ENCODE measurements at places on chromosomes 11 and 22.

GRCh38 chr11:232783-233565 lies 3.2 kb downstream of the SIRT3 start:
- DNase-seq = no peak

DNA sequence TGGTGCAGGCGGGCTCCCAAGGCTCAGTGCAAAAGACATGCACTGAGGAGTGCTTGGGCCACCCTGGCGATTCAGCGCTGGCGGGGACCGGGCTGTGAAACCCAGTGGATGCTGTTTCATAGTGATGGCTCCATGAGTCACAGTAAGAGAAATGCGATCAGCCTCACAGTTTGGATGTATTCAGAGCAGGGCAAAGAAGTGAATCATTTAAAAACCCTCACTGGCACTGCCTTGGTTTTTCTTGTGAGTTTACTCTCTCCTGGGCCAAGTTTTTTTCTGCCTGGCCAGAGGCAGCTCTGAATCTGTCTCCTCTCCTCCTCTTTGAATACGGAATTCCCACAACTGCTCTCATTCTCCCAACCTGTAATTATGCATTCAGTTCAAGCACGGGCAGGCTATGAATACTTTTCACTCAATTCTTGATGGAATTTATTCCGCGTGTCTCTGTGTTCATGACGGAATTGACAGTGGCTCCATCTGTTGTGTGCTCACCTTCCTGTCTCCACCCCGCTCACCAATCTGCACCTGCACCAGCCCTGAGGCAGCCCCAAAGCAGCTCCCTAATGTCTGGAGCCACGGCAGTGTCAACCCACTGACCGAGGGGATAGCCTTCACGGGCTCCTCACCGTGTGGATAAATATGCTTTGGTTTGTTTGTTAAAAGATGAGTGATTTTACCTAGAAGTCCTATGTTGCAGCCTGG lies 14.9 kb downstream of the ADAMTS8 start:
- DNase-seq = no peak

- DNase-seq = no peak
Observed at GRCh38 chr11:70799386-70799785, 401.1 kb downstream of the CTTN start.

- DNase-seq = peak; percentile 87
Observed at GRCh38 chr22:37457093-37457893, 28.9 kb downstream of the MFNG start.

GRCh38 chr11:64489831-64490441 lies 101.1 kb upstream of the SLC22A12 start:
- peak; percentile 93 for DNase-seq

GRCh38 chr11:57674251-57674650 lies 6.3 kb downstream of the ZDHHC5 start:
- no peak for DNase-seq

- no peak for DNase-seq
Observed at GRCh38 chr11:106098893-106099553, 21.6 kb downstream of the AASDHPPT start.

- no peak for DNase-seq
Observed at GRCh38 chr22:19476023-19476422, 3.0 kb downstream of the UFD1 start.

DNA sequence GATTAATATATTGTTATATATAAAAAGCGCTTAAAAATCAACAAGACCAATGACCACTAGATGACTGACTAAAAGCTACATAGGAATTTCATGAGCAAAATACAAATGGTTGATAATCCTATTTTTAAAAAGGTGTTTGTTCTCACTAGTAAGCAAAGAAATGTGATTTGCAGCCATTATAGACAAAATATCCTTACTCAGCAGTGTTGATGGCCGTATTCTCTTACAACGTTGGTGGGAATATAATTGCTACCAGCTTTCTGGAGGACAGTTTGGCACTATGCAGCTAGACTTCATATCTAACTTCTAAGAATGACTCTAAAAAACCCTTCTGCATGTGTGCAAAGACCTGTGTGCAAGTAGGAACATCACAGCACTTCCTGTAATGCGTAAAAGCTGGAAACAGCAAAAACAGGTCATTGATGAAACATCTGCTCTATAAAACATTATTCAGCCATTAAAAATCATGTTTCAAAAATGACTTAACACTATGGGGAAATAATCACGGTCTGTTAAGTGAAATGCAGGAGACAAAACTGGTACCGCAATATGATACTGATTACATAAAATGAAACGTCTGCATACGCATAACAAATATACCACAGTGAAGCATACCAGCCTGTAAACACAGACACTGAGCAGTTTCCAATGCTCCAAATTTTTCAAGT lies 70.1 kb upstream of the LINC01488 start:
- DNase-seq = no peak

GRCh38 chr11:10454878-10455631 lies at the start of gene AMPD3:
Gene AMPD3 (plus strand): TSS chr11:10455264. CDS start chr11:10461520, 6,256 bp downstream.
- DNase-seq = peak; percentile 65

- DNase-seq = no peak
Observed at GRCh38 chr11:1571760-1572196, 293 bp downstream of the DUSP8 start.

DNA sequence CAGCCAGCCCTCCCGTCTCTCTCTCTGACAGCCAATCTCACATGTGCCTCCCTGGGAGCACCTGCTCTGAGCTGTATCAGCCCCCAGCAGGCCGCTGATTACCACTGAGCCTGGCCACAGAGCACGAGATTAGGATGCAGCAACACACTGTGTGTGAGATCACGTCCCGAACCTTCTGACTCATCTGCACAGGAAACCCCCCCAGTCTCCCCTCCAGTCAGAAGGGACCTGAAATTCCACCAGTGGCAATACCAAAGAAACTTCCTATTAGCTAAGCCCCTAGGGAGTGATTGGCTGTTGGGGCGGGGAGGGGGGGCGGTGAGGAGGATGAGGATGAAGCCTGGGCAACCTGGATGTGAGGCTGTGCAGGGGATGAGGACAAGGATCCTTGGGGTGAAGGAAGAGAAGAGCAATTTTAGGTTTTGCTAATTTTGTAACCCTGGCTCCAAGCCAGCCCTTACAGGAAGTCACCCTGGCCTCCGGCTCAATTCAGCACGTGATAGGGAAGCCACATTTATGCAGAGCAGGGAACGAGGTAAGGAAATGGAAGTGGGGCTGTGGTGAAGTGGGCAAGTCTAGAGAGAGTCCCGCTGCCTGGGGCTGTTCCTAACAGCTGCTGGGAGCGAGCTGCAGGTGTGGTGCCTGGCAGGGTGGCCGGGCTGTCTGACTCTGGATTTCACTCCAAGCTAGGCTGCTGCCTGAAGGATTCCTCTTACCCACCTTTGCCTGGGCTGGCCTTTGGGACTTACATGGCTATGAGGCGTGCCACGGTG lies 1.9 kb downstream of the SLC43A3 start:
- DNase-seq = peak; percentile 36

DNA sequence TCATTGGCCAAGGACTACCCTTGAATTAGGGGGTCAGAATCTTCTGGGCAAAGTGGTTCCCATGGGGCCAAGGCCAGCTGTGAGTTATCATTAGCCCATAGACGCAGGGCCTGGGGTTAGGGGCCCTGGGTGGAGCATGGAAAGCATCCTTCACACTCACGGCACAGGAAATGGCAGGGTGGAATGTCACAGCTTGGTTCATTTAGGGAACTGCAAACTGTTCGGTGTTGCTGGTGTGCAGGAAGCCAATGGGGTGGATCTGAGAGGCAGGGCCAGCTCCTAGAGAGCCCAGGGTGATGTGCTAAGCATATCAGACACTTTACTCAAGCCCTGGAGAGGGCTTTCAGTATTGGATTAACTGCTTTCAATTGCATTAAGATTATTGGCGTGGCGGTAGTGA lies 42.9 kb downstream of the TECTA start:
- DNase-seq = no peak

DNA sequence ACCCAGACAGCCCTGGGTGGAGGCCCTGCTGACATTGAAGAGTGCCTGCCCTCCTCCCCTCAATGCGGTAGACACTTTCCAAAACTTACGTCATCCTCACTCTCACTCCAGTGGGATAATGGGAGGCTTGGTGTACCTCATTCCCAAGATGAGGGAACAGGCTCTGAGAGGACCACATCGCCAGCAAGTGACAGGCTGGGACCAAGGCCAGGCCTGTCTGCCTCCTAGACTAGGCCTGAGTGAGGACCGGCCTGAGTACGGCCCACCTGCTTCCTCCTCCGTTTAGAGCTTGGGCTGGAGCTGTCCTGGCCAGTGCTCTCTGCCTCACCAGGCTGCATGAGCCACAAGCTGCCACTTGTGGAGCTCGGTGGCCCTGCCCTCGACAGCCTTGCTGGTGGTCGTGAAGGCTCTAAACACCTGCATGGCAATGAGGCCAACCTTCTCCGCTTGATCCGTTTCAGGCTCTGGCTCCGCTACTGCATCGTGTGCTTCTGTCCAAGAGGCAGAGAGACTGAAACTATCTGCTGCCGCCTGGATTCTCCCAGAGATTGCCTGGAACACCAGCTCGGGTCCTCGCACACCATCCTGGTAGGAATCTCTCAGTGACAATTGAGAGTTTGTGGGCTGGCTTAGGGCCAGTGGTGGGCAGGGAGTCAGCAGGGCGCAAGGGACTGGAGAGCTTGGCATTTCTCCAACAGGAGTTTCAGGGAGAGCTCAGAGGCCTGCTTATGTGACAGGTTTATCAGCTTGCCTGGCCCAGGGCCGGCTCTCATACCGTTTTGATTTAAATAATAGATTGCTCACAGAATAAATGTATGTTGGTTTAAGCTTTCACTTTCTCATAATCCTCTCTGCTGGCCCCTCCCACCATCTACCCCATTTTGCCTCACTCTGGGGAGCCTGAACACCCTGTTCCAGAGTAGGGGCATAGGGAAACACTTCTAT lies 9.4 kb downstream of the LRRC75B start:
- DNase-seq = no peak

DNA sequence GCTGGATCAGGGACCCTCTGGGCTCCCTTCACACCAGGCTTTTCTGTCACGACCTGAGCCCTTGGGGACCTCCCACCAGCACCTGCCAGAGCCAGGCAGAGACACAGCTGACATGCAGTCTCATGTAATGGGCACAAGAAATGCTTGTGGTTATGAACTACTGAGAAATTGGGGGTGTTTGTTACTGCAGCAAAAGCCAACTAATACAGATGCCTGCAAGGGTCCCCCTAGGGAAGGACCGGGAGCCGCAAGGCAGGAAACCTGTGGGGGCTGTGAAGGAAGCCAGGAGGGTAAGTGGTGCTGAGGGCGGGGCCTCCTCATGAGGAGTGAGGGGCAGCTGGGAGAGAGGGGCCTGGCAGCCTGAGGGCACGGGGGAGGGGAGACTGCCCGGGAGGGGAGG lies 16.6 kb downstream of the WNT11 start:
- no peak for DNase-seq

Measured in eye (tissue), 1 donor.